ENCODE measurements at places on chromosomes 7 and 10.

DNA sequence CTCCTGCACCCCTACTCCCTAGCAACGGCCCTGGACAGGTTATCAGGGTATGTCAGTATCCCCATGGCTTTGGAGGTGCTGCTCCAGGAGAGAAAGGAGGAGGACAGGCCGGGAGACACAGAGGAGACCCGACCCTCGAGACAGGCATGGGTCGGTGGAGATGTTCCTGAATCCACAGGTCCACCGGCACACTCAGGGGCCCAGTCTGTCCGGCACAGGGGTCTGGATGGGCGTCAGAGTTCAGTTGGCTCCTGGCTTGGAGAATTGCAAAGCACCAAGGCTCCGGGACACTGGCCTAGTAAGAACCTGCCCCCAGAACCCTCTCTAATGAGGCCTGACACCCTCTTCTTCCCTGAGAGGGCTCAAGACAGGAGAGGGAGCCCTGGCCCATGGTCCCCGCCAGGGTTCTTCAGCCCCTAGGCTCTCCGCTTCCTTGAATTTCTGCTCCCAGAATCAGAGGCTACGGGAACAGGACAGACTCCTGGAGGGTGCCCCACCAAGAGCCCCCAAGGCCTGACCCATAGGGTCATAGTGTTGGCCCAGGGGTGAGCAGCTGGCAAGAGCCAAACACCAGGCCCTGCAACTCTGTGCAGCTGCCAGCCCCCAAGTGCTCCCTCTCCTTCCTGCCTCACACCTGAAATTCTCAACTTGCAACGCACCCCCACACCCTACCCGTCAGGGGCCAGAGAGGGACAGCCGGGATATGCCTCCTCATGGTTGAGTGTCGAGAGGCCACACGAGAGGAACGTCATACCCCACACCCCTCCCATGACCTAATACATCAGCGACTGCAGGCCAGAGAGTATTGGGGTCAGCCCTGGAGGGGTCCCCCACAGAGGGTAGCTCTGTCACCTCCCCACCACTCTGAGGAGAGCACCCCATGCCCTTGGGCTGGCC, 5.5 kb upstream of the IRF5 start:
- no peak for DNase-seq

- peak; percentile 23 for DNase-seq
These were observed 11.8 kb downstream of the NT5C3A start for GRCh38 chr7:33050535-33051318.

GRCh38 chr10:104510644-104511043, 130.4 kb upstream of the SORCS3 start:
- DNase-seq: no peak

DNA sequence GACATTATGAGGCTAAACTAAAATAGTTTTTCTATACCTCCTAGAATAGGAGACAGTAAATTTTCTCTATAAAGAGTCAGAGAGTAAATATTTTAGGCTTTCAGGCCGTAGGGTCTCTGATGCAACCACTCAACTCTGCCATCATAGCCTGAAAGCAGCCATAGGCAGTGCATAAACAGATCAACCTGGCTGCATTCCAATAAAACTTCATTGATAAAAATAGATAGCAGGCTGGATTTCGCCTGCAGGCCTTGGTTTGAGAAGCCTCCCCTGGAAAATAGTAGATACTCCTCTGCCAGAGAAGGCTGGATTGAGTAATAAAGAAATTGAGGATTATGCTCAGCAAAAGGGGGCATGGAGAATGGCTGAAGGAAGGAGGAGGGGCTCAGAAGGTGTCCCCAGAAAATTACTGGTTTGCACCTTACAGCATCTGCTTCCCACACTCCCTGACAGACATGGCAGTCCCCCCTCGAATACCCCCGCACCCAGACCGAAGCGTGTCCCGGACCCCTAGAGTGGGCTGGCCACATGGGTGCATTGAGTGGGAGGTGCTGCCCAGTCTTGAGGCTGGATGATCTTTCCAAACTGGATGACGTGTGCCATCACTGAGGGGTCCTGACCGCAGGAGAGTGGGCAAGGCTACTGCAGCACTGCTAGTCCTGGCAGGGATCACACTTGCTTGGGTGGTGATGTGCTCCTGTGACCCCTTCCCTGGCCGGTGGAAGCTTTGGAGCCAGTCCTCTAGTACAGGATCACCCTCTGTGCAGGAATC, 126.6 kb downstream of the PTPN20 start:
- no peak for DNase-seq

GRCh38 chr10:91034042-91034441, 113.2 kb upstream of the ANKRD1 start:
- DNase-seq: peak; percentile 20

DNA sequence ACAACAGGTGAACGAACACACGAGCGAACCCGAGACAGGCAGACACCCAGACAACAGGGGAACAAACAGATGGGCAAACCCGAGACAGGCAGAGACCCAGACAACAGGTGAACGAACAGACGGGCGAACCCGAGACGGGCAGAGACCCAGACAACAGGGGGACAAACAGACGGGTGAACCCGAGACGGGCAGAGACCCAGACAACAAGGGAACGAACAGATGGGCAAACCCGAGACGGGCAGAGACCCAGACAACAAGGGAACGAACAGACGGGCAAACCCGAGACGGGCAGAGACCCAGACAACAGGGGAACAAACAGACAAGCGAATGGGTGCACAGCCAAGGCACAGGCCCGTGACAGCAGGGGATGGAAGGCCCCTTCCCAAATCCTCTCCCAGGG, 264.7 kb downstream of the ELFN1 start:
- DNase-seq: no peak

DNA sequence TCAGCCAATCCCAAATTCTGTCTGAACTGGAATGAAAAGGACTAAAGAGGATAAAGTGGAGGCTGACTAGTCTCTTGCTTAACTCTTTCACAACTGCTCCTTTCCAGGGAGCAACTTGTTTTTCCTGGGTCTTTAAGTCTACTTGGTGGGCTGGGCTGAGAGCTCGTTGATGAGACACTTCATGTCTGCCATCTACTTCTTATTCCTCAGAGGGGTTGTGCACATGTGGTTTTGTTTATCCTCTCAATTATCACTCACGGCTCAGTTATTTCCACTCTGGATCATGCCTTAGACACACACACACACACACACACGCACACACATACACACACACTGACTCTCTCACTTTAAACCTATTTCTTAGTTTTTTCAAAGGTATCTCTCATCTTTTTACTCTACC, 298.6 kb upstream of the MTPN start:
- no peak for DNase-seq

- DNase-seq: no peak
These were observed 607 bp upstream of the SMO start for GRCh38 chr7:129187681-129188371.

GRCh38 chr10:119404719-119405519, 137.6 kb downstream of the RGS10 start:
- no peak for DNase-seq

DNA sequence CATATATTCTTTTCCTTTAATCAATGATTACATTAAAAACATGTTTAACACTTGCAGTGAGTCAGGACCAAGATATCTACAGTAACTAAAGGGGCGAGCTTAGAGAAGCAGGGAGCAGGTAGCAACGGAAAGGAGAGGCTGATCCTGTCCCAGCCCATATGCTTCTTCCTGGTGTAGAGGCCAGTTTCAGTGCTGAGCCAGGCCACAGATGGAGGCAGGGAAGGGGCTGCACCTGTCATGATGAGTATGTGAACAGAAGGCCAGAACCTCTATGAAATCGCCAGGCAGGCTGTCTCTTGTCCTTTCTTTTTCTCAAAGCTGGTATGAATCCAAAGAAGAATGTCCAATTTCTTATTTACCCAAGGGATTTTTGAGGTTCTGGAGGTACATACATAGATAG, 16.3 kb downstream of the REEP3 start:
- DNase-seq: no peak

GRCh38 chr10:108791794-108792474, 1131.4 kb downstream of the XPNPEP1 start:
- DNase-seq: no peak

All from activated T-cell treated with anti-CD3 and anti-CD28 coated beads, Interleukin-2, amount 50 U/mL, for 72 hours (primary cell).